ENCODE measurements at places on chromosomes 2 and 18.

- DNase-seq = no peak
Observed at GRCh38 chr2:46564811-46565241, 85.5 kb downstream of the TMEM247 start.

DNA sequence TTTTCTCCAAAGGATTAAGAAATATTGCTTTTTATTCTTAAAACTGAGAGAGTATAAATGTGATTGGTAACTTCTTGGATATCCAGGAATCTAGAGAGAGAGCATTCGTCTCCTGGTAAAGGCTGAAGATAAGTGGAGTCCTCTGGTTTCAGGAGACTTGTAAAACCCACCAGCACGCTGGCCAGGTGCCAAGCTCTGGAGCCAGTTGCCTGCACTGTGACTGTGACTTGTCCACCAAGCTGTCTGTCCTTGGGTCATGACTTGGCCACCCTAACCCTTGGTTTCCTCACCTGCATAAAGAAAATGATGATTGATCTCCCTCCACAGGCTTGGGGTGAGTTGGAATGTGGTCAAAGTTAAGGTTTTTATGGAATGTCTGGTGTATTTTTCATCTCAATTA, 185.4 kb upstream of the NCKAP5 start:
- no peak for DNase-seq

DNA sequence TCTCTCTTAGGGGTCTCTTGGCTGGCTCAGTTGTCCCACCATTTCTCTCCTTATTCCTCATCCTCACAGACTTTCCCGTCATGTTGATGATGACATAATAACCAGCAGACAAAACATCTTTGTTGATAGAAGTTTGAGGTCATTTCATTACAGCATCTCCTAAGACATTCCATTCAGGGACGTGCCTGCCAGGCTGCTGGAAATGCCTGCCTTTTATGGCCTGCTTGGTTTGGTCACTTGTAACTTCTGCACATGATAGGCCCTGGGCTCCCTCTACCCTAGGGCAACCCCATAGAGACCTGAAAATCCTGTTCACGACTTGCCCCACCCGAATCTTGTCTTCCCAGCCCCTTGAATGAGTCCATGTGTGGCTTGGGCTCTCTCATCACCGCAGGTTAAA, 81.7 kb downstream of the SDC1 start:
- DNase-seq = no peak

DNA sequence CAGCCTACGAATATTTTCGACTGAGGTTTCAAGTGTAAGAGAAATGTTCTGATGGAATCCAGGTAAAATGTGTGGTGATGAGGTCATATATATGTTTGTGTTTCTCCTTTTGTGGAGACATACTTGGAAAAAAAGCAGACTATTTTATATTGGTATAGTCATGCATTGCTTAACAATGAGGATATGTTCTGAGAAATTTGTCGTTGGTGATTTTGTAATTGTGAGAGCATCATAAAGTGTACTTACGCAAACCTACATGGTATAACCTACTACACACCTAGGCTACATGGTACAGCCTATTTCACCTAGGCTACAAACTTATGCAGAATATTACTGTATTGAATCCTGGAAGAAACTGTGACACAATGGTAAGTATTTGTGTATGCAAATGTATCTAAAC, 1849.9 kb upstream of the CELF4 start:
- no peak for DNase-seq

DNA sequence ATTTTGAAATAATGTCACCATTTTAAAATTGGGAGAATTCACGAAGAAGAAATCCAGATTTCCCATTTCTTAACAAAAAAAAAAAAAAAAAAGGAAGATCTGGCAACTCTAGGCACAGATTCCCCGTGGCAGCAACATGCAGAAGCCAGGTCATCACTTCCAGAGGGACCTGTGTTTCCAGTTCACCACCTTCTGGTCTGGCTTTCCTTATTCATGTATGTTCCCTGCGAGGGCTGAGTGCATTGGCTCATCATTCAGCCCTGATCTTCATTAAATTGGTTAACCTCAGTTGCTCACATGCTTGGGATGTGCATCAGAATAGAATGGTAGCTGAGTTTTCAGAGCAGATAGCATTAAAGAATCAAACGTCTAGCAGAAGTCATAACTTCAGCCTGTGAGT, 25.0 kb upstream of the MAP3K20 start:
- DNase-seq = no peak
